ENCODE measurements at places on chromosomes 5 and 9.
A peak's percentile ranks its signal among the peaks of the same experiment; 100 is the strongest.

- DNase-seq = no peak
These were observed 72.6 kb downstream of the SYK start for GRCh38 chr9:90874194-90874593.

DNA sequence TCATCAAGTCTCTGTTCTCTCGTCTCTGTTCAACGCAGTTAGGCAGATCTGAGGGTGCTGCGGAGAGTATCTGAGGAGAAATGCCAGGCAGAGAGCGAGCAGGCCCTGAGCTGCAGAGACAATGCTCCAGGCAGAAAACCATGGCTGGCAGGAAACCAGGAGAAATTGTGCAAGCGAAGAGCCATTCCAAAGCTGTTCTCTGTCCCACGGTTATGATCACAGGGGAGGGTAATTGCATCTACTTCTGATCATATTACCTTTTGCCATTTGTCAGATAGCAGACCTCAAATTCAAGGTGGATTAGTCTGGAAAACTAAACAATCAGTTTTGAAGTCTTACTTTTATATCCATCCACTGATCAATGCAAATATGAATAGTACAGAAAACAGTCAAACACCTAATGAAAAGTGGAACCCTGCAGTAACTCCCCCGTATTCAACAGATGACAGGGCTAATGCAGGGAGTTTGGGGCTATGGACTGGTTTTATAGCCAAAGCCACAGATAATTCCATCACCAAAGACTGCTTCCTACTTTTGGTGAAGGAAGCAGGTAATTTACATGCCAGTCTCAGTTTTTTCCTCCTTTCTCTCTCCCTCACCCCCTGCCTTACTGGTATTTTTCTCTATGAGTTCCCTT, 228.0 kb downstream of the DCP2 start:
- no peak for DNase-seq

DNA sequence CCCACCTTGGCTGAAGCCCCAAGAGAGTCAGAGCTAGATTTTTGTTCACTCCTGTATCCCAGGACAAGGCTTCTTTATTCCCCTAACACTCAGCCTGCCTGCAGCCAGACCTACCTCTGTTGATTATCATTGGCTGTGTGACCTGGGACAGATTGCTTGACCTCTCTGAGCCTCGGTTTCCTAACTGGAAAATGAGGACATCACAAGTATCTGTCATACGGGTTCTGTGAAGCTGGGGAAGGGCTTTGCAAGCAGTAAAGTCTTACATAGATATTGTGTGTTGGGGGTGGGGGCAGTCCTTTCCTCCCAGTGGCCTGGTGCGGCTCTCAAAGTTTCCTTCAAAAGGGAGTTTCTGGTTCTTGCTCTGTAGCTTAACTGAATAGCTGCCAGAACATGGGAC, 2.5 kb upstream of the NEK6 start:
- DNase-seq = no peak

DNA sequence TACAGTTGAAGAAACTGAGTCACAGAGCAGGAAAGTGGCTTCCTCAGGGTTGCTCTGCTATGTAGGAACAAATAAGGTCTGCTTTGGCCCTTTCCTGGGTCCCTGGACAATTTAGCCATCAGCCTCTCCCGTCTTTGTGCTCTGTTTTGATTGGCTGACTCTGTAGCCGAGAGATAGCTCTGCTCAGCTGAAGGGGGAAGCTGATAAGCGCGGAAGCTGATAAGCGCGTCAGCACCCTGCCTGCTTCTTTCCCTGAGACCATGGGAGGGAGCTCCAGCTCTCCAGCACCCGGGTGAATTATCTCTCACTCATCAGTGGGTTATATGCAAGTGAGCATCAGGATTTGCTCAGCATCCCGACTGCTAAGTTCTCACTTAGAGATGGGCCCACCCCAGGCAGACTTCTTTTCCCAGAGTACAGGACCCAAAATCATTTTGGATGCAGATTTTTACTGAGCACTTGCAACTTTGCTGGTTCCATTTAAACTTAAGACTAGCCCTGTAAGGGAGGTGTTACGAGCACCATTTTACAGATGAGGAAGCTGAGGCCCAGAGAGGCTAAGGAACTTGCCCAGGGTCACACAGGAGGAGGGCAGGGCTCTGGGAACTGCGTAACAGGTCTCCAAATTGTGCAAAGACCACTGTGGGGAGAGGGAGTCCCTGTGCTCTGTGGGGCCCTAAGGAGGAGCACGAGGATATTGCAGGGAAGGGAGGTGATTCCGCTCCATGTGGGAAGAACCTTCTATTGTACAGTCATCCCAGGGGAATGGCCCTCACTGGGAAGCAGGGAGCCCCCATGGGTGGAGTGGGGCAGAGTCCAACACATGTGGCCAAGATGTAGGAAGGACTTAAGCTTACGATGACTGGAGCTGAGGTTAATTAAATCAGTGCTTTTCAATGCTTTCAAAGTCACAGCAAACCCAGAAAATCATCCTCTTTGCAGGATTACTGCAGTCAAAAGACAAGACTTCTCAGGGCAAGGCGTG, 83.7 kb upstream of the ORM1 start:
- DNase-seq = no peak

DNA sequence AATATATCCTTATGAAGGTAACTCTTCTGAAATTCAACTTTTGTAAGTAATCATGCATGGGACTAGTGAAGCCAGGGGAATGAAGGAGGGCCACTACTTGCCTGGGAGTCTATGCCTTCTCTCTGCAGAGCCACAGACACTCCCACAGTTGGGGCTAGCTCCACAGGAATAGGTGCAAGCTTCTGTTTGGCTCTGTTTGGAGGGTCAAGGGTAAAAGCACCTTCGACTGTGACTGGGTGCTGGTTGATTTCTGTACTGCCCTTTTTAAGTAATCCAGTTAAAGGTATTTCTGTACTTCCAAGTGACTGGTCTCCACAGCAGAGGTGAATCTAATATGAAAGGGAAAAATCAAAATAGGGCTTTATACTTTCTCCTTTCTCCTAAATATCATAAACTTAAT, 32.2 kb downstream of the CEP120 start:
- DNase-seq = no peak

DNA sequence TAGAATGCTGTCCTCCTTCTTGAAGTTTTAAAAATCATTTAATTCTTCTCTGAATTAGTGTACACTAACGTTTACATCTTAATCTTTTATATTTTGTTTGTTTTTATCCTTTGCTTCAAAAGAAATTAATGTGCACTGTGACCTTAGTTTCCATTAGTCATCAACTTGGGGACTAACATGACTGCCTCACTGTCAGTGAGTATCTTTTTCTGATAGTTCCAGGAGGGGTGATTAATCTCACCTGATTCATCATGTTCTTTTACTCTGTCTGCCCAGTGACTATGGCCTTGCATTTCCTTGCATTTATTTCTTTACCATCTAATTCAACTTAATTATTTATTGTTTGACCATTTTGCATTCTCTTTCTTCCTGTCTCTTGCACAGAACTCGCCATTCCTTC, 33.4 kb upstream of the NR3C1 start:
- DNase-seq = no peak

DNA sequence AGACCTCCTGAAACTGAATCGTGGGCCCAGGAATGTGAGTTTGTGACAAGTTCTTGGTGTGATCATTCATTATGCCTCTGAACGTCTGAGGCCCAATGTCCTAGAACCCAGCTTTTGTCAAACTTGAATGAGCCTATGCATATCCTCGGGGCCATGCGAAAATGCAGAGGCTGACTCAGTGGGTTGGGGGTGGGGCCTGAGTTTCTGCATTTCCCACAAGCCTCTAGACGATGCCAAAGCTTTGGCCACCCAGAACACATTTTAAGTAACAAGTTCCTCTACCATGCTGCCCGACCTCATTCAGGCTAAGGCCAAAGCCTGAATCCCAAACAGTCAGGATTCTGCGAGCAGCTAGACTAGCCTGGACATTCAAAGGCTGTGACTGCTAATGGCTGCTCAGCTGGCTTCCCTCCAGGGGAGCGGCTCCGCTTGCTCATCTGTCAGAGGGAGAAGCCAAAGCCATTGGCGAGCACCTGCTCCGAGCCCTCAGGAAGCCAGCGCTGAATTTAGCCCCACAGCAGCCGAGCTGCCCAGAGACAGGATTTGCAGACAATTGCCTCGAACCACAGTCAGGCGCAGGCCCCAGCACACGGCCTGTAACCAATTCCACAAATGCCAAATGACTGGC, 177.5 kb downstream of the ZDHHC21 start:
- peak; percentile 97 for DNase-seq

DNA sequence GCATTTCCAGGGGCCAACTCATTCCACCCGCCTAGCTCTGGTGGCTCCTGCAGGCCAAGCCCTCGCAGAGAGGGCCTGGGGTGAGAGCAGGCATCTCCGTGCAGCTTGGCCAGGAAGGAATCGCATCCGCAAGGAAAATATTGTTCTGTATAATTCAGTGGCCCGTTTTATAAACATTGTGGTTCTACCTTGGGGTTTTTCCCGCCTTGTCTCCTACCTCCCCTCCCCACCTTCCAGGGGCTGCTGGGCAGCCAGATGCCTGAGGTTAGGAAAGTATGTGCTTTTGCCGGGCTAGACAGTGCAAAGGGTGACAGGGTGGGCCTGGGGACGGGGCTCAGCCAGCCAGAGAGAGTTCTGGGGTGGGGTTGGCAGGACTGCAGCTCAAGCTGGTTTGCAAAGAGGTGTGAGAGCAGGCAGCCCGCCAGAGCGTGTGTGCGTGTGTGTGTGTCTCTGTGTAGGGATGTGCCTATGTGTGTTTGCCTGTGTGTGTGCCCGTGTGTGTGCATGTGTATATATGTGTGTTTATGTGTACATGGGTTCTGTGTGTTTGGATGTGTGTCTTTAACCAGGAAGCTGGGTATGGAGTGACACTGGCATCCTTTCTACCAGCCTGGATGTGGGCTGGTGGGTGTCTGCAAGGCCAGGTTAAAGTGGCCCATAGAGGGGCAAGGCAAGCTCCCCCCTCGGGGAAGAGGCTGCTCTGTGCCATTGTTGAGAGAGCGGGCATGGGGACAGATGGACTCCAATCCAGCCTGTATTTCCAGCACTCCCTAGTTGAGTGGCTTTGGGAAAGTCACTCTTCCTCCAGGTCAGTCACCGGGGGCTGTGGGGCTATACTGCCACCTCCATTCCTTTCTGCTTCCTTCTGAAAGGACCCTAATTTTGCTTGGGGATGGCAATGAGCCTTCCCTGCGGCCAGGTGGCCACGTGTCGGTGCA, 10.6 kb upstream of the SLC2A6 start:
- DNase-seq = no peak

- DNase-seq = no peak
These were observed 561.3 kb upstream of the KLF4 start for GRCh38 chr9:108050894-108051293.

GRCh38 chr5:132430746-132431145, 59.8 kb downstream of the IRF1 start:
- no peak for DNase-seq

DNA sequence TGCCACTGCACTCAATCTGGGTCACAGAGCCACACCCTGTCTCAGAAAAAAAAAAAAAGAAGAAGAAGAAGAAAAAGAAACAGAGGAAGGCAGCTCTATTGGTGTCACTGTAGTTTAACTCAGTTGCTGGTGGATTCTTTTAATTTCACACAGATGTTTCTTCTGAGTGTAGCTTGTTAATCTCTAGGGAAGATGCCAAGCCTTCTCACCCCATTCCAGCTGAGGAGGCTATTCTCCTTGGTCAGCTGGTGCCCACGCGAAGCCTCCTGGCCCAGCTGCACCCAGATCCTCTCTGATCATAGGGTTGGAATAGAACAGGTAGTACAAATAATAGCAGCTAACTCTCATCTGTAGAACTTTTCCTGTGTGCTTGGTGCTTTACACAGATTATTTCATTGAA, 113.8 kb upstream of the SPRY4 start:
- no peak for DNase-seq

DNA sequence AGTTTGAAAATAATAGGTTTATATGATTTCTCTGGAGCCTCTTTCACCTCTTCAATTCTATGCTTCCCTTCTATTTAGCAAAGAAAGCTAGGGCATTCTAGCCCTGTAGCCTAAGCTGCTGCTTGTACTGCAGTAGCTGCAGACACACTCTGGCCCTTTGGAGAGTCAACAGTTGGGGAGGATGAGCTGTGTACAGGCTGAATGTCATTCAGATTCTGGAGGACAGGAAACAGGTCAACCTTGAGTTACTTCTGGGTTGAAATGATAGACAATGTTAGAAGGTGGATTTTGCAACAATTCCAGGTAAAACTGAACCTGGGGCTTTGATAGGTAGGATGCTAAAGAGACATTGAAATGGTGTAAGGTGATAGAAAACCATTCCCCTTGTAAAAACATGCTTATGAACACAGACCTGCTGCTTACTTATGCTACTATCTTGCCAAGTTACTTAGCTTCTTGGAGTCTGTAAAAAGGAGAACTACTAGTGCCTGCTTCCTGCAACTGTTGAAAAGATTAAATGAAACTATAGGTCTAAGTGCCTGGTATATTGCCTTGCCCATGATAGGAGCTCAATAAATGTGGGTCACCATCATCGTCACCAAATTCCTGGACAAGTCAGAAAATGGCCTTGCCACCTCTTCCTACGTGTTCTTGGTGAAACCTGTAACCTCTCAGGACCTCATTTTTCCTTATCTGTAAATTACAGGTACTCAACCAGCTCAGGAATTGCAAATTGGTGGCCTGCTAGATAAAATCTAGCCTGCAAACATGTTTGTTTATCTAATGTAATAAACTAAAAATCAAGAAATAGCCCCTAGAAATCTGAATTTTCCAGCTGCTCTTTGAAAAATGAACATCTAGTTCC, 83.7 kb downstream of the GALNT10 start:
- DNase-seq = no peak

- no peak for DNase-seq
These were observed 45.3 kb upstream of the RASEF start for GRCh38 chr9:83108208-83108607.

GRCh38 chr9:115939065-115939765, 214.4 kb upstream of the PAPPA start:
- DNase-seq = no peak

DNA sequence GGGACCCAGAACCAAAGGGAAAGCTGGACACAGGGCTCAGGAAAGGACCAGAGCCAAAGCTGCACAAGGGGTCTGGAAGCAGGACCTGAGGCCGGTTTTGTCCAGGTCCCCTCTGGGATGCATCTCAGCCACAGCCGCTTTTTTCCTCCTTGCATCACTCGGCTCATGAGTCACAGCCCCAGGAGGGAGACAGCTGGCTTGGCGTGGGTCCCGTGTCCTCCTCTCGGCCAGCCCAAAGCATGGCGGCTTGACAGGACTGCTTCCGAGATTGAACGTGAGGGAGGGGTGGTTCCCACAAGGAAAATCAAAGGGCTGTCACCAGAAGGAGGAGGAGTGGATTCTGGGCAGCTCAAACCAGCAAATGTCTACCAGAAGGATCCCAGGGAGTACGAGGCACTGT, 56.7 kb upstream of the CPLX2 start:
- DNase-seq = no peak

DNA sequence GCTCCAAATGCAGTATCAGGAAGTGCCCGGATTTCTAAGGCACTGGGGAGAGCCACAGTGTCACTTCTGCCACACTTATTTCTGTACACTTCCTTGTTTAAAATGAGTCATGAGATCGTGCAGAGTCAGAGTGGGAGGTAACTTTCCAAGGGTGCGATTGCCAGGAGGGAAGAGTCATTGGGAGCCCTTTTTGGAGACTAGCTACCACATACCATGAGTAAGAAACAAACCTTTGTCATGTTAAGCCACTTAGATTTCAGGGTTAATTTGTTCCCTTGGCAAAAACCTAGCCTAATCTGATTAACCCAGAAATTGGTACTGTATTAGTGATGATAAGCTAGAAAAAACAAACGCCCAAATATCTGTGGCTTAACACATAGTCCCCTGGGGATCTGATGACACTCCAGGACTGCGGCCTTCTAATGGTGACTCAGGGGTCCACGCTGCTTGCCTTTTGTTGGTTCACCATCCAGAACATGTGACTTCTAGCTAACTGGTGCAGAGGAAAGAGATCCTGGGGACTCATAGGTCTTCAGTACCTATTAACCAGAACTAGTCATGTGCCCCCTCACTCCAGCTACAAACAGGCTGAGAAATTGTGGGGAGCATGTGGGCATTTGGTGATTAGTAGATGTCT, 48.6 kb upstream of the TLE1 start:
- DNase-seq = no peak

Data from NCI-H2081 treated with DMSO at 0.1 percent for 48 hours (cell line).